ENCODE measurements at places on chromosomes 12 and 14. TPM values are rescaled to one million over a fixed set of nuclear protein-coding genes. Genes with fewer than 3 reads are reported as not detected.

Gene LRIG3
- 67.7 TPM for total RNA-seq

Gene KLHDC1
- total RNA-seq, result 4.0 TPM

Gene EMP1
- total RNA-seq, result 21.3 TPM

Gene RFLNA
- 0.28 TPM for total RNA-seq

Gene ARHGAP9
- 0.28 TPM for total RNA-seq
